PC-9 (cell line): ENCODE measurements at places on chromosomes 16 and 17. TPM values are rescaled to one million over a fixed set of nuclear protein-coding genes. Genes with fewer than 3 reads are reported as not detected.
A peak's percentile ranks its signal among the peaks of the same experiment; 100 is the strongest.

SRRM2 gene
- total RNA-seq: 679 and 746 TPM in 2 replicates

GRCh38 chr16:85354686-85355514, 242.6 kb upstream of the CIBAR2 start:
- H3K36me3 ChIP-seq: no peaks in the 10 kb centered on the region
- H3K4me1 ChIP-seq: peaks cover 62% of the 10 kb centered on the region
- H3K27me3 ChIP-seq: no peaks in the 10 kb centered on the region
- DNase-seq: peak; percentile 95

GRCh38 chr16:69941251-69942098, 9.7 kb upstream of the CLEC18A start:
- no peak for DNase-seq
- no peaks in the 10 kb centered on the region for H3K27me3 ChIP-seq
- no peaks in the 10 kb centered on the region for H3K4me1 ChIP-seq
- no peak overlapping the region for H3K27ac ChIP-seq
- no peaks in the 10 kb centered on the region for H3K36me3 ChIP-seq

CETP gene
- not detected in 2 replicates for total RNA-seq

DNA sequence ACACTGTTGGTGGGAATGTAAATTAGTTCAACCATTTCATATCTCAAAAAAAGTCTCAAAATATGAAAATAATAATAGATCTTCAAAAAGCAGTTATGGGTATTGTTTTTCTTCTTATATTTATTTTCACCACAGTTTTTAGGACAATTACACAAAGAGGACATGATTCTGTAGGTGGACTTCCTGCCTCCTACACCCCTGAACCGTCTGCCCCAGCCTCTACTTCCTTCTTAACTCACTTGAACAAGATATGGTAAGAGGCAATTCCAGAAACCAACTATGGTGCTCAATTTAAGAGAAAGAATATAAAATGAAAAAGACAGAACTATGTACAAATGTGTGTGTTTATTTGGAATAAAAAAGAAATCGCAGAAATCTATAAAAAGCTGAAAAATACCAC, 74.1 kb upstream of the MON1B start:
- no peaks in the 10 kb centered on the region for H3K36me3 ChIP-seq
- H3K27ac ChIP-seq: no peak overlapping the region
- H3K4me3 ChIP-seq: no peak overlapping the region
- DNase-seq: no peak

KRTAP2-3 gene
- total RNA-seq: 0.57 TPM in 1 of 2 replicates, not detected in the other
